ENCODE measurements at places on chromosomes 4 and X.

- no peak for DNase-seq
These were observed 197.3 kb upstream of the FAT1 start for GRCh38 chr4:186920992-186921391.

DNA sequence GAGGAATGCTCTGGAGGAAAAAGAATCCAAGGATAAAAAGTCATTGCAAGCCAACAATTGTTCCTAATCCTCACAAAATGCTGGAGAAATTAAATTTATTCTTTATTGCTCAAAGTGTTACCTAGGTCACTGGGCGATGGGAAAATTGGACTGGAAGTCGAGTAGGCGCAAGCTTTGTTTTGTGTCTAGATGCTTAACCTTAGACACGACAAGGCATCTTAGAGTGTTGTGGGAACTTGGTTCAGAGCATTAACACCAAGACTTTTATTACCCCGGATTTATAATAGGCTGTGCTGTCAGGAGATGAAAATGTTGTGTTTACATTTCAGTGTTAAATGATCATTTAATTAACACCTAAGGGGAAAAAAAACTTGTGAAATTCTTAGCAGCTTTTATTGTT, 25.1 kb downstream of the SLIT2 start:
- no peak for DNase-seq

- DNase-seq: peak; percentile 12
These were observed 43.9 kb downstream of the RAB40A start for GRCh38 chrX:103475381-103475780.

GRCh38 chrX:56728752-56729151, 291 bp upstream of the NBDY start:
- DNase-seq: peak; percentile 41

DNA sequence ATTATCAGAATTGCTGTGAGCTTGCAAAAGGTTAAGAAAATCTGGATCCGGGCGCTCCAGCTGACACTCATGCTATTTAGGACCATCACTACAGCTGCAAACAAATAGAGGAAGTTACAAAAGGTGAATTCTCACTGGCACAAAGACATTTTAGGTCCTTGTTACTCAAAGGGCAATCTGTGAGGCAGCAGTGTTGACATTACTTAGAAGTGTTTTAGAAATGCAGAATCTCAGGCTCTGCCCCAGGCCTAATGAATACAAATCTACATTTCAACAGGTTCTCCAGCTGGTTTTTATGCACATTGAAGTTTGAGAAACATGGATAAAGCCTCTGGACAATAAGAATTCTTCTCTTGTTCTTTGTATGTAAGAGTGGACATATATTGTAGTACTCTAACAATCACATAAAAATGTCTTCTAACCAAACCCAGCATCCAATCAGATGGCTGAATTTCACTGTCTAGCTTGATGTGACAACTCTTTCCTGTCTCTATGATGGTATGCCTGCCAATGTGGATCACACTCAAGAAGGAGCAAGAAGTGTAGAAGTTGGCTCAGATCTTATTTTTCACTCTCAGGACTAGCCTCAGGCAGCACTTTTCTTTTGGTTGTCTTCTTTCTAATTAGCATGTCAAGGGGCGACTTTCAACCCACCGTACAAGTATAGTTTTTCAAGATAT, 18.8 kb downstream of the SLC7A11 start:
- no peak for DNase-seq

- no peak for DNase-seq
These were observed 64.7 kb downstream of the SMAD1 start for GRCh38 chr4:145546175-145546915.

DNA sequence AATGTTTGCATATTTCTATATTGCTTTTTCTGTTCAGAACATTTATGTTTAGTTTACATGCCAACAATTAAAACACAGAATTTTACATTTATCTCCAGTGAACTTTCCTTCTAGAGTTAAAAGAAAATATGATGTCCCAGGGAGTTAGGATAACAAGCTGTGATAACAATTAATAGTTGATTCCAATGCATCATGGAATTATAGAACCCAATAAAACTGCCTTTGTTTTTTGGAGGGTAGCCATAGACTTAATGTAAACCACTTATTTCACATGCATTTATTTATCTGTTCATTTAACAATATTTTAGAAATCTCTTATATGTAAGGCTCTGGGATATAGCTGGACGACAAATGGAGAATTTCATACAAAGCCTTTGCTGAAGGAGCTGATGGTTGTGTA, 180.0 kb downstream of the CFAP299 start:
- no peak for DNase-seq

DNA sequence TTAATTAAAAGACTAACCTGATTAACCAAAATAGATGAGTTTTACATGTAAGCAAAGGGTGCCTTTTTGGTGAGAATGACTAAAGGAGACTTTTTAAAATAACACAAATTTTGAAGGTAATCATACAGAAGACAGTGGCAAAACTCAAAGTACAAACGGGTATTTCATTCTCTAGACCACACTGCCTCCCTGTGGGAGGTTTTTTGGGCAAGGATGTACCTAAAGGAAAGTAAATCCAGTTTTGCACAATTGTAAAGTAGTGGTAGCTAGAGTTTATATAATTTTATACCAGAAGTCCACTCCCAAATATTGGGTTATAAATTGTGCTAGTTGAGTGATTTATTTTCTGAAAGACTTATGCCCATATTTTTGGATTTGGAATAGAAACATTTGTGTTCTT, 201.0 kb downstream of the PAPSS1 start:
- DNase-seq: peak; percentile 50

DNA sequence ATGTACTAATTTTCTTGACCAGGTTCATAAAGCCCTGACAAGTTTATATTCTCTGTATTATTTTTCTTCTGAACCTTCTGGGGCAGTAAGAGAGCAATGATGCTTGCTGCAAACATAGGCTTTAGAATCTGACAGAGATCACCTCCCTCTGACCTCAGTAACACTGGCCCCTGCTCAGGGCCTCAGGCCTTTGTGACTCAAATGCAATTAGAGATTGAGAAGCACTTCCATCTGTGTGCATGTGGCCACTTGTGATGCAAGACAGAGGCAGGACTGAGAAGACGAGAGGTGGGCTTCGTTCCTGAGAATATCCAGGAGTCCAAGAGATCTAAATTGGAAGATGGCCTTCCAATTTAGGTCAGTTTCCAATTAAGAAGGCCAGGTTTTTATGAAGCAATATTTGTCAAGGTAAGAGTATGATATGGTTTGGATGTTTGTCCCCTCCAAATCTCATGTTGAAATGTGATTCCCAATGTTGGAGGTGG, 82.8 kb upstream of the VEGFC start:
- peak; percentile 40 for DNase-seq

DNA sequence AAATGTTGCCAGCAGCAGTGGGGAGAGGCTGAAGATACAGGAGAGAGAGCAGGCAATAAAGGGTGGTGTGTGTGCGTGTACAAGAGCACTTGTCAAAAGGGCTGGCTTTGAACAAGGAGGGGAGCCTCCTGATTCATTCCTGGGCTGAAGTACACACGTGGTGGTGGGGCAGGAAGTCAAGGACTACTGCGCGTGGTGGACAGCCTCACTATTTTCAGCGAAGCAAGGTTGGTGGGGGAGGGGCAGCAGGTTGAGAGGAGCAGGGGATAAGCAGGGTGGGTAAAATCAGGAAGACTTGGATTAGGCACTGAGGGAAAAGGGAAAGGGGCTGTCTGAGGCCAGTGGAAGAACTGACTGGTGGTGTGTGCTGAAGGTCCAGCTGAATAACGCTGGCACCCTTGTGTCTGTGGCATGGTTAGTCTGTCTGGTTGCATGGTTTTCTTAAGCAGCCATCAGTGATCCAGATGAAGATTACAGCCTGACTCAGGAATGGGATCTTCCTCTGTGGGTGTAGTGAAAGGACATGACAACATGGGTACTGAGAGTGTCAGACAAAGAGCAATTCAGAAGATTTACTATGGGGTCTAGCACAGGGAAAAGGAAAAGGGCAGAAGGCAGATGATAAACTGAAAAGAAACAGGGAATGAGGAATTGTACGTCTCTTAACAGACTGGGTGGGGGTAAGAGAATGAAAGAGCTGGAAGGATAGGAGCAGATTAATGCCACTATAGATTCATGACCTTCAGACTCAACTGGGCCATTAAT, 149.8 kb downstream of the CHM start:
- peak; percentile 0 for DNase-seq

GRCh38 chr4:44804301-44804700, 77.9 kb upstream of the GNPDA2 start:
- no peak for DNase-seq

GRCh38 chrX:71872542-71873458, 37.8 kb upstream of the NHSL2 start:
- no peak for DNase-seq

GRCh38 chr4:82755650-82756049, 42.9 kb downstream of the SCD5 start:
- DNase-seq: no peak

GRCh38 chrX:129523079-129523911, at the start of gene SMARCA1:
Gene SMARCA1, minus strand, starts transcription at chrX:129523490. Its CDS starts 120 bp downstream, at chrX:129523370.
- DNase-seq: peak; percentile 43

DNA sequence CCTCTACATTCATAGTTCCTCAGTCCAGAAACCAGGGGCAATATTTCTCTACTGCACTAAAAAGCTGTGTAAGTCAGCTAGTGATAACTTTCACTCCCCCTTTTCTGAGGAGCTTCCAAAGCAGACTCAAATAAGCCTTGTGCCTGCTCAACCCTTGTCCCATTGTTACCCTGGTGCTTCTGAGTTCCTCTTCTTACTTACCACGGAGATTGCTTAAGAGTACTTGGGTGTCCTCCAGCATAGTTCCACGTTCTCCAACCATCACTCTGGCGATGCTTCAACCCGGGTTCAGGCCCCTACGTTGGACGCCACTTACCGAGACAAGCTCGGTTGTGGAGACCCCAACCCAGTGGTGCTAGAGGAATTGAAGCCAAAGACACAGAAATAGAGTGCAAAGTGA, 71.6 kb downstream of the ADAM29 start:
- DNase-seq: no peak

GRCh38 chr4:145557720-145558119, 61.5 kb upstream of the MMAA start:
- peak; percentile 82 for DNase-seq

- DNase-seq: no peak
These were observed 81.2 kb upstream of the KCNIP4 start for GRCh38 chr4:22029803-22030202.

DNA sequence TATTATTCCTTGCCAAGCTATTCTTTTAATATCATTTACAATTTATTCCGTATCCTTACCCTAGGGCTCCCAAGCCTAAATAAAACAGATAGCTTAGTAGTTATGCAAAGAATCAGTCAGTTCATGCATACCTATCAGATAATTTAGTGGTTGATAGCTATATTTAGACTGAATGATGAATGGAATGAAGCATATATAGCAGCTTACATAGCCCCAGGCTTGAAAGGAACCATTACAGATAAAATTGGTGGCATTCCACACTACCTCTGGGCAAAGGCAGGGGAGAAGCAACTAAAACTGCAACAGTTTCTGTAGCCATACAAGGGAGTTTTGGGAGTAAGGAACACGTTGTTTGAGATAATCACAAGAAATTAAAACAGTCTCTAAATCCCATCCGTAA, 2.7 kb downstream of the ACE2 start:
- DNase-seq: no peak

GRCh38 chr4:150852216-150852615, 162.9 kb downstream of the LRBA start:
- DNase-seq: peak; percentile 3

GRCh38 chr4:77952457-77952856, 89.8 kb downstream of the MRPL1 start:
- no peak for DNase-seq

GRCh38 chrX:42934020-42934726, 156.2 kb upstream of the PPP1R2C start:
- DNase-seq: no peak

- DNase-seq: no peak
These were observed 6.0 kb downstream of the PDLIM5 start for GRCh38 chr4:94457692-94458106.

- DNase-seq: no peak
These were observed 540.4 kb downstream of the TRAM1L1 start for GRCh38 chr4:116544946-116545345.

DNA sequence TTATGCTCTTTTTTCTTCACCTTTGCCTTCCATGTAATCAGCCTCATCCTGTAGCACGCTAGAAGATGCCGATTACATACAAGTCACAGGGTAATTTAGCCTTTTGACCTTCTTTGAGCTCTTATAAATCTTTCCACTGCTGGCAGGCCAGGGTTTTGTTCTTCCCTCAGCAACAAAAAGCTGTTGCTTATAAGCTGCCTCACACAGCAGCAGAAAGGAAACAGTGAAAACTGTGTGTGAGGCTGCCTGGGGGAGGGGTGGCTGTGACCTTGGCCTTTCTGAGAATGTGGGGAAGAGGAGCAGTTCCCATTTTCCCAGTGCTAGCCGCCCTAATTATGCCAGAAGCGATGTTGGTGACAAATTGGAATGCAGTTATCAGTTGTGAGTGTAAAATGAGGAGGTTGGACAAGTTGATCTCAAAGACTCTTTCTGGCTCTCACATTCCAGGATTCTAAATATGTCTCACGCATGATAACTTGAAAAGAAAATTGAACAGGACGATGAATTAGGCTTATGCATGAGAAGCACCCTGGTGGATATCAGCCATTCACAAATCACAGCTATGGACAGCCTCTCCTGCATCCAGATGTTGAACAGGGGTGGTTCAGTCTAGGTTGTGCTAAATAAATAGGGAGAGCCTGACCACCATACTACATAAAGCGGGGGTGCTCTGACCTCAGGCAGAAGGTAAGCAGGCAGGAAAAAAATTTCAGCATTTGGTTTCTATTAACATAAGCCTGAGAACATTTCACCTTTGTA, 25.7 kb downstream of the SLITRK2 start:
- no peak for DNase-seq

DNA sequence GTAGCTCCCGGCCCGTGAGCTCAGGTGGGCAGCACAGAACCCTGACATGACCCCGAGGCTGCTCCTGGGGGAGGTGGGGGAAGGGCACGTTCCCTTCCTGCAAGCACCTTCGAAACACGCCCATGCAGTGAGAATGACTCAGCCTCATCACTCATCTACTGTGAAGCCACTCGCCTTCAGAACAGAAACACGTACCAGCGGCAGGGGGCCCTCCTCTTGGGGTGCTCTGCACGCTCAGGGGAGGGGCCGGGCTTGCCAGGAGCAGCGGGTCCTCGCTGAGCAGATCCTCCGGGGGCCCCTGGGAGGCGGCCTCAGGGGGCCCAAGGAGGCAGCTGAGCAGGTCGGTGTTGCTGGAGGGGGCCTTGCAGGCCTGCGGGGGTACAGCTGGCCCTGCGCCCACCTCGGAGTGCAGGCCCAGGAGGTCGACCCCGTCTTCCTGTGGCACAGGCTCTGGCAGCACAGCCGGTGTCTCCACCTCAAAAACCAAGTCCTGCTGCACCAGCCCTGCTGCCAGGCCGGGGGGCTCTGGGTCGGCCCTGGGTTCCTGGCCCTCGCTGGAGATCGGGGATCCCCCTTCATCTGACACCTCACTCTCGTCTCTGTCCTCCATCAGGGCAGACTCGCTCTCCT, 40.9 kb upstream of the CPLX1 start:
- no peak for DNase-seq

GRCh38 chr4:6875431-6875831, 34.2 kb upstream of the TBC1D14 start:
- DNase-seq: no peak

- DNase-seq: no peak
These were observed 48.3 kb upstream of the FAM9A start for GRCh38 chrX:8849458-8849857.
